Keratinocyte (primary cell): ENCODE measurements at places on chromosomes 7 and 10. TPM values are rescaled to one million over a fixed set of nuclear protein-coding genes. Genes with fewer than 3 reads are reported as not detected.

GRCh38 chr7:47346377-47346914 lies 235.5 kb downstream of the TNS3 start:
- no peak overlapping the region for H3K4me3 ChIP-seq
- H3K27me3 ChIP-seq = no peaks in the 10 kb centered on the region
- no peaks in the 10 kb centered on the region for H3K36me3 ChIP-seq
- no peaks in the 10 kb centered on the region for H3K4me1 ChIP-seq
- no peak for DNase-seq
- H3K27ac ChIP-seq = no peak overlapping the region

GRCh38 chr7:24115661-24116060 lies 168.3 kb upstream of the NPY start:
- H3K36me3 ChIP-seq = no peaks in the 10 kb centered on the region
- no peaks in the 10 kb centered on the region for H3K27me3 ChIP-seq
- no peak overlapping the region for H3K27ac ChIP-seq
- no peaks in the 10 kb centered on the region for H3K4me1 ChIP-seq
- DNase-seq = no peak
- no peak overlapping the region for H3K4me3 ChIP-seq

DNA sequence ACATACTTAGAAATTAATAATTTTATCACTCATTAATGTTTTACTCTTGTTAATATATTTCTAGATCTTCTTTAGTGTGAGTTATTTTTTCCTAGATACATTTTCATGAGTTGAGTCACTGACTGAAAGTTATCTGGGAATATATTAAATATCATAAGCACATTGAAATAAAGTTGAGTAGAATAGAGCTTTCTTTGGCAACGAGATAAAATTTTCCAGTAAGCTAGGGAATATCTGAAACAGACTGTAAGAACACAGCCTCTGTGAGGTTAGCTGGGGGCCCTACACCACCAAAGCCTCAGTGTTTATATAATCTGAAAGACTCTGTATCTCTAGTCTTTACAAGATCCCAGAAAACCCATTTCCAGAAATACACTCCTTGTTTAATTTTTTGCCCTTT lies 347.8 kb upstream of the PLXDC2 start:
- H3K27ac ChIP-seq = no peak overlapping the region
- H3K4me1 ChIP-seq = no peaks in the 10 kb centered on the region
- no peaks in the 10 kb centered on the region for H3K27me3 ChIP-seq
- H3K36me3 ChIP-seq = no peaks in the 10 kb centered on the region

DNA sequence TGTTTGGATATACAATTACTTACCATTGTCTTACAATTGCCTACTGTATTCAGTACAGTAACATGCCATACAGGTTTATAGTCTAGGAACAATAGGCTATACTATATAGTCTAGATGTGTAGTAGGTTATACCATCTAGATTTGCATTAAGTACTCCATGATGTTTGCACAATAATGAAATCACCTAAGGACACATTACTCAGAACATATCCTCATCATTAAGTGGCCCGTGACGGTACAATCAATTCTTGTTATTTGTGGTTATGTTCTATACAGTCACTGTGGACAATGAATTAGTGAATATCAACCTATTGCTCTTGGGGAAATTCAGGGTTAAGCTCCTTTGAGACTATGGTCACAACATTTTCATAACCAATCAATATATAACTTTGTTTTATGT lies 75.6 kb downstream of the MICU1 start:
- H3K27ac ChIP-seq = no peak overlapping the region
- no peaks in the 10 kb centered on the region for H3K4me1 ChIP-seq
- no peaks in the 10 kb centered on the region for H3K27me3 ChIP-seq

DNA sequence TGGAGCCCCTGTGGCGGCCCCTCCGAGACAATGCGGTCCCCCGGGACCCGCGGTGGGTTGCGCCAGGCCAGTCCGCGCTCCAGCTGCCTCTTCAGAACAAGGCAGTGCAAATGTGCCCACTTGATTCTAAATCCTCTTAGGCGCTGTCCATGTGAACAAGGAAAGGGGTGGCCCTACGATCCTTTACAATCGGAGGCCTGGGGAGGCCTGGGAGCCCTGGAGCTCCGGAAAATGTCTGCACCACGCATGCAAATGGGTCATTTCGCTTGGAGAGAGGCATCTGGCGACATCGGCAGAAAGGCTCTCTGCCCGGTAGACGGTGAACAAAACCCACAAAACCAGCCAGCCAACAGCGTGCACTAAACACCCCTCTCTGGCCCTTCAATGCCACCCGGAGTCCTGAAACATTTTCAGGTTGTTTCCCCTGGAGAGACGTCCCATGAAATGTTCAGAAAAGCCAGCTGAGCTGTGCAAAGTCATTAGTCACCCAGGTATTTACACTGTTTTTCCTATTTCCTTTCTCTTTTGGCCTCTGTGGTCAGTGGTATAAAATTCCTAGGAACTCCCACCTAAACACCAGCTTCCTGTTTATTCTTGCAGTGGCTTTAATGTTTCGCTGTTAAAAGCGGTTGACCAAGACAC lies 102.8 kb upstream of the ZNF438 start:
- DNase-seq = no peak
- no peak overlapping the region for H3K27ac ChIP-seq
- no peak overlapping the region for H3K4me3 ChIP-seq
- no peaks in the 10 kb centered on the region for H3K36me3 ChIP-seq
- H3K27me3 ChIP-seq = no peaks in the 10 kb centered on the region
- peaks cover 7% of the 10 kb centered on the region for H3K4me1 ChIP-seq

- no peak overlapping the region for H3K4me3 ChIP-seq
- H3K4me1 ChIP-seq = peaks cover 40% of the 10 kb centered on the region
- H3K36me3 ChIP-seq = peaks cover 20% of the 10 kb centered on the region
- no peak for DNase-seq
- H3K27me3 ChIP-seq = no peaks in the 10 kb centered on the region
- H3K27ac ChIP-seq = no peak overlapping the region
These were observed 64.0 kb downstream of the DLG5 start for GRCh38 chr10:77862595-77862994.

DNA sequence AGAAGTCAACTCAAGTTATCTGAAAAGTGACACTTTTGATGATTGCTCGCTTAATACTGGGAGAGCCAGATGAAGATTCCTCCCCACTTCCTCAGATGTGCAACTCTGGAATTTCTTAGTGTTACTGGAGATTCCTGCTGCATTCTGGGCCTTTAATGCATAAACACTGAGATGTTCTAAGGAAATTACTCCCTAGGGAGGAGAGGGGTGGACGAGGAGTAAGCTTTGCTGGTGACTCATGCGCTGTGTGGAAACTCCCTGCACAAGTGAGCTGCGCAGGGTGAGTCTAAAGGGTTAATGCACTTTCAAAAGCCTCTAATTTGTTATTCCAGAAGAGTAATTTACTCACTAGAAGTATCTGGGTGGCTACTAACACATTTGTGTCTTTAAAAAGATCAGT lies 46.3 kb downstream of the EGFR start:
- H3K27me3 ChIP-seq = no peaks in the 10 kb centered on the region
- peak; percentile 80 for DNase-seq
- H3K27ac ChIP-seq = peak overlapping the region; percentile 94
- peaks cover 81% of the 10 kb centered on the region for H3K4me1 ChIP-seq
- peaks cover 35% of the 10 kb centered on the region for H3K36me3 ChIP-seq

- H3K4me3 ChIP-seq = no peak overlapping the region
- H3K36me3 ChIP-seq = no peaks in the 10 kb centered on the region
- no peak overlapping the region for H3K27ac ChIP-seq
- H3K27me3 ChIP-seq = no peaks in the 10 kb centered on the region
- no peak for DNase-seq
These were observed 256.9 kb downstream of the STK31 start for GRCh38 chr7:23966941-23967340.

DNA sequence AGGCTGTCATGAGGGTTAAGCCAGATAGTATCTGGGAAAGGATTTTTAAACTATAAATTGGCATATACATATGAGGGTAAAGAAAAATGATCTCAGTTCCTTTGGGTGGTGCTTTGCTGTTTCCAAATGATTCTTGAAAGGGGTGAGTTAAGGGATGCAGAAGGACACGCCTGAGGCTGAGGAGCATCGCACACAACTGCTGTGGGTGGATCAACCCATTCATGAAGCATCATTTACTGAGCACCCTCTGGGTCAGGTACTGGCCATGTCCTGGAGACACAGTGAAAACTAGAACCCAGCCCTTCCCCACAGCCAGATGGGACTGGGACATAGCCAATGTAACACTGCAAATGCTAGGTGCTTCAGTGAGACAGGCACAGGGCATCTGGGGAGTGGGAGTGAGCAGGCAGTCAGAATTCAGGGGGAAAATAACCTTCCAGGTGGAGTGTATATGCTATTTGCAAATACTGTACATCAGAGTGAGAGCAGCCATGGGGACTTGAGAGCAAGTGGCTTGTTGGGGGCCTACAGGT lies 112.1 kb downstream of the WDFY4 start:
- no peak overlapping the region for H3K27ac ChIP-seq
- no peaks in the 10 kb centered on the region for H3K27me3 ChIP-seq
- no peaks in the 10 kb centered on the region for H3K36me3 ChIP-seq
- H3K4me1 ChIP-seq = peaks cover 38% of the 10 kb centered on the region
- no peak for DNase-seq
- no peak overlapping the region for H3K4me3 ChIP-seq

GRCh38 chr7:108211382-108212201 lies 81.4 kb upstream of the LAMB4 start:
- H3K27me3 ChIP-seq = no peaks in the 10 kb centered on the region
- H3K27ac ChIP-seq = peak overlapping the region; percentile 62
- no peak overlapping the region for H3K4me3 ChIP-seq
- H3K4me1 ChIP-seq = peaks cover 14% of the 10 kb centered on the region
- H3K36me3 ChIP-seq = no peaks in the 10 kb centered on the region

- H3K27me3 ChIP-seq = no peaks in the 10 kb centered on the region
- H3K27ac ChIP-seq = no peak overlapping the region
- H3K4me1 ChIP-seq = no peaks in the 10 kb centered on the region
- DNase-seq = no peak
- H3K36me3 ChIP-seq = no peaks in the 10 kb centered on the region
These were observed 234.9 kb downstream of the HGF start for GRCh38 chr7:81534996-81535395.

GRCh38 chr10:84076540-84077195 lies 62.6 kb upstream of the GHITM start:
- no peak overlapping the region for H3K27ac ChIP-seq
- H3K27me3 ChIP-seq = no peaks in the 10 kb centered on the region
- no peak overlapping the region for H3K4me3 ChIP-seq
- H3K36me3 ChIP-seq = no peaks in the 10 kb centered on the region
- peaks cover 6% of the 10 kb centered on the region for H3K4me1 ChIP-seq
- no peak for DNase-seq

- H3K4me1 ChIP-seq = peaks cover 32% of the 10 kb centered on the region
- peak overlapping the region; percentile 67 for H3K27ac ChIP-seq
- H3K4me3 ChIP-seq = no peak overlapping the region
- no peak for DNase-seq
These were observed 26.5 kb downstream of the LEP start for GRCh38 chr7:128267595-128267924.

The ZPBP gene
- polyA plus RNA-seq = not detected in 3 replicates

DNA sequence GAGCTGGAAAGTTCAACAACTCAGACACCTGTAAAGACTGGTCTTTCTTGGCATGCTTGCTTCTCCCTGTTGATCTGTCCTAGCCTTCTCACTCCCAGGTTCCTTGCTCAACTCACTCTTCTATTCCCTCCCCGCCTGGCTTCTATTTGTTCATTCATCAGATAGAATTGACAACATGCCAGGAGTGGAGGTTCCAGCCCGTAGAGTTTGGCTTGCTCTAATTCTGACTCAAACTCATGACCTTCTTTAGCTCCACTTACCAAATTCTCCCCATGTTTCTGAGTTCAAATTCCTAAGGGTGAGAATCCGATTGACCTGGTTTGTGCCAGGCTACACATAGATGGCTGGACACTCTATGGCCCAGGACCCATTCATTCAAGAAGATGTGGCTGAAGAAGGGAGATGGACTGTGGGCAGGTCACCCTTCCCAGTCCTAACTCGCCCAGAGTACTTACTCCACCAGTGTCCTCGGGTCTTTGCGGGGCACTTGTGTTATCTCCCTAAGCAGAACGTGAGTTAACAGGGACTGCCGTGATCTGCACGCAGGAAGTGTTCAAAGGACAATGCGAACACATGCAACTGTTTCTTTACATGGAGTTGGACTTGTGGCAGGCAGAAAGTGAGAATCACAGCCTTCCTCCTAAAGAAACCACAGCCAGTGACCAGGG lies 4.0 kb upstream of the TMEM236 start:
- H3K27me3 ChIP-seq = no peaks in the 10 kb centered on the region
- no peak for DNase-seq
- no peaks in the 10 kb centered on the region for H3K36me3 ChIP-seq
- no peak overlapping the region for H3K27ac ChIP-seq

GRCh38 chr7:1670894-1671593 lies 967 bp downstream of the ELFN1 start:
- DNase-seq = no peak
- H3K36me3 ChIP-seq = no peaks in the 10 kb centered on the region
- H3K4me3 ChIP-seq = peak overlapping the region; percentile 21
- peaks cover 2% of the 10 kb centered on the region for H3K4me1 ChIP-seq
- H3K27ac ChIP-seq = no peak overlapping the region
- H3K27me3 ChIP-seq = peaks cover 65% of the 10 kb centered on the region

DNA sequence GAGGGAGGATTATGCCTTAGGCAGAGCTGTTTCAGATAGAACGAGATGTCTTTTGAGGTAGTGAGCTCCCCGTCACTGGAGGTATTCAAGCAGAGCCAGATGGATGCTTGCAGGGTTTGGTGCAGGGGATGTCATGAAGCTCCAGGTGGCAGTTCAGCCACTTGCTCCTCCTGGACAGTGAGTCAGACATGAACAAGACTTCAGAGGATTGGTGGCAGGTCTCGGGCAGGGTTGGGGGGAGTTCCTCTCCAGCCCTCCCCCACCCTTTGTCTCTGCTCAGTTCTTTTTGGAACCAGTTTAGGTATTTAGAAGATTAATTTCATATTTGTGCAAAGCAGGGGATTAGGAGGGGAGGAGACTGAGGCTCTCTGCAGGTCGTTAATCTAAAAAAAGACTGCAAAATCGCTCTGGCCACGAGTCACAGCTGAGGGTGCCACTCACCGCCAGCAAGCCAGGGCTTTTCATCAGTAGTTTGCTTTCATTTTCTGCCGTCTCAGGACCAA lies 21.5 kb upstream of the MYL10 start:
- H3K4me3 ChIP-seq = no peak overlapping the region
- DNase-seq = no peak
- no peak overlapping the region for H3K27ac ChIP-seq
- peaks cover 7% of the 10 kb centered on the region for H3K27me3 ChIP-seq
- H3K4me1 ChIP-seq = no peaks in the 10 kb centered on the region

DNA sequence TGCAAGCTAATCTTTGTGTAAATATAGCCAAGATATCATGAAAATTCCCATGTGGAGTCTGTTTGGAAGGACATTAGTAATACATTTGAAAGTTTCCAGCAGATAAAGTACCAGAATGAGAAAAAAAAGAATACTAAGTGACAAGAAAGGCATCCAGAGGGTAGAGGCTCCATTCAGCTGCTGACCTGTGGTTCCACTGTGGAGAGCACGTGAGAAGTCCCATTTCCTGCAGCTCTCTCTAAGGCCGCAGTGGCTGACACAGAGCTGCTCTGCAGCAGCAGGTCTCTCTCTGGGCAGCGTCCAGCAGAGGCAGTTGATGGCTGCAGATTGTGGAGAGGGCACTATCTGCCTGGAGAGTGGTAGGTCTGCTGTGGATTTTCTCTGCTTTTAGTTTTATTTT lies 100.1 kb upstream of the TMEM72 start:
- no peak overlapping the region for H3K27ac ChIP-seq
- no peaks in the 10 kb centered on the region for H3K36me3 ChIP-seq
- H3K4me1 ChIP-seq = no peaks in the 10 kb centered on the region
- H3K4me3 ChIP-seq = no peak overlapping the region
- no peaks in the 10 kb centered on the region for H3K27me3 ChIP-seq
- DNase-seq = no peak

GRCh38 chr10:27099916-27100812 lies at the start of gene ANKRD26:
ANKRD26 (minus strand) TSS chr10:27100494; CDS start chr10:27100326, 168 bp downstream.
- peaks cover 9% of the 10 kb centered on the region for H3K4me1 ChIP-seq
- no peaks in the 10 kb centered on the region for H3K27me3 ChIP-seq
- H3K4me3 ChIP-seq = peak within 1 kb of the TSS; percentile 96
- peak within 1 kb of the TSS; percentile 86 for H3K27ac ChIP-seq
